Type B pancreatic cell (in vitro differentiated cells): ENCODE measurements at places on chromosomes 5 and 9. TPM values are rescaled to one million over a fixed set of nuclear protein-coding genes. Genes with fewer than 3 reads are reported as not detected.

DNA sequence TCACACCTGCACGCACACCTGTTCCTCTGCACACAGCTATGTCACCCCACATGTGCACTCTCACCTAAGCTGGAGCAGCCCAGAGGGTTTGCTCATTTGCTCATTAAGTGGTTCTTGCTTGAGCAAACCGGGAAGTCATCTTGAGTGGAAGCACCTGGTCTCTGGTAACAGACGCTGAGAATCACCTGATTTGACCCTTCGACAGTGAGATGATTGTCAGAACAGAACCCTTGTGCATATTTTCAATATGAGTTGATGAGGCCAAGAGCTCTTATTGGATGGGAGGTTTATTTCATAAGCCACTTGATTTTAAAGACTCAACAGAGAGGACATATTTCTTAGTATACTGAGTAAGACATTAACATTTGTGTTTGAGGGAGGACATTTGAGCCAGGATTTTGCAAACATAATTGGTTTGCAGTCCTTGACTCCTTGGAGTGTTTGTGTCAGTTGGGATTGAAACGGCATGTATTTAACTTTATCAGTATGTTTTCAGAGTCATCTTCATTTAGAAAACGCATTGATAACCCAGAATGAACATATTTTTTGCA, 22.1 kb upstream of the LPCAT1 start:
- no peak for DNase-seq

DNA sequence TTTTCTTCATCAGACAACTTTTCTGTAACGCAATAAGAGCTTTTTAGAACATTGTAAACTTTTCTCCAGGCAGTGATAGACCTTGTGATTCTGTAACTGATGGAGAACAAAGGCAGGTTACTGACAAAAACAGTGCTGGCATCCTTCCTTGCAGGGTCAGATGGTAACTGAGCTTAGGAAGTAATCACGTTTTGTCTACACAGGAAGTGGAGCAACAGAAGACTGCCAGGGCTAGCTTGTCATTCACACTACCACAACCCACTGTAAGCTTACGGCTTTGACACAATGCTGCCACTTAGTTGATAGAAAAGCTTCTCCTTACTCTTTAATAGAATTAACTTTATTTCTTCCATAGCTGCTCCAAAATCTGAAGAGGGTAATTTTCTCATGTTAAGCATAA, 46.8 kb downstream of the FBN2 start:
- DNase-seq, result no peak

The SCGB3A2 gene
- total RNA-seq, result 1.4 TPM in 1 of 2 replicates, not detected in the other

DNA sequence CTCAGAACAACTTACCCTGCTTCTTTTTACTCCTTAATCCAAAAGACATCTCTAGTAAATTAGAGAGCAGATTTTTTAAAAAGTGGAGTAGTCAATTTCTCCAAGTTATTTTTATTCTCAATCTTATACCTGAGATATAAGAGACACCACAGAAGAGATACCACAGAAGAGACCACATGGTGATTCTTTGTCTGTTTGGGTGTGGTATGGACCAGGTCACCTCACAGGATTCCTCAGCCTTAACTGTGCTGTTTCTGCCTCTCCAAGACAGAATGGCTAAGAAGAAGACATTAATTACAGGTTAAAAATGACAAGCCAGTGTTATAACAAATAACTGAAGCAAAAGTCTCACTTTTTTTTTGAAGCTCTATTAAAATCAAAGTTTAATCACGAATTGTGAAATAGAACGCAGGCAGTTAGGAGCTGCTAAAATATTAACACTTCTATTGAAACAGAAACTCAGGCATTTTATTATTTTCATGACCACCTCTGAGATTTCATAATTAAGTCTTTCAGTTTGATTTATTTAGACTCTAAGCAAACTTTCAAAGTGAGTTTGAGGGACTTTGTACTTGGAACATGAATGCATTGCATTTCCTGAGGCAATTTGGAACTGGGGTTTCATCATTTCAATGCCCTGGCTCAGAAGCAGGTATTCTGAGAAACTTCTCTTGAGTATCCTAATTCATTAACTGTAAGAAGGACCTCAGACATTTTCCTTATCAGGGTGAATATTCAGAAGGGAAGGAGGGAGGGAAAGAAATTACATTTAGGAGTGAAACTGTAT, 280.7 kb downstream of the KCTD16 start:
- no peak for DNase-seq

DNA sequence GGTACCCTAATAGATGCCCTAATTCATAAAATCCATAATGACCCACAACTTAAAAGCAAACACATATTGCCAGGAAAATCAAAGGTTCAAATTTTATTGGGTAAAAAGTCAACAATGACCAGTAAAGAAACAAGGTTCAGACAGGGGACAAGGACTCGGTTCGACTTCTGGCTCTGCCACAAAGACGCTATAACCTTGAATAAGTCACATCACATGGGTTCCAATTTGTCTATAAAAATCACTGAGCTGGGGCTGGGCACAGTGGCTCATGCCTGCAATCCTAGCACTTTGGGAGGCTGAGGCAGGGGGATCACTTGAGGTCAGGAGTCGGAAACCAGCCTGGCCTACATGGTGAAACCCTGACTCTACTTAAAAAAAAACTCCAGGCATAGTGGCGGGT, 80.5 kb downstream of the SERINC5 start:
- DNase-seq, result no peak

The FAM221B gene
- 1.1 TPM in 1 of 2 replicates, not detected in the other for total RNA-seq

The CCDC152 gene
- not detected in 2 replicates for total RNA-seq

The PCDHB15 gene
- 3.3 and 3.8 TPM in 2 replicates for total RNA-seq

The SETD9 gene
- total RNA-seq, result 14.7 and 15.4 TPM in 2 replicates
